Stimulated activated naive CD4-positive, alpha-beta T cell treated with Interleukin-2 at 50 U/mL for 16 hours (primary cell): ENCODE measurements at places on chromosomes 1 and 21.

- no peak for DNase-seq
Observed at GRCh38 chr1:74053407-74053806, 144.6 kb downstream of the LRRIQ3 start.

GRCh38 chr1:207319199-207319598 is 2.3 kb upstream of the CD55 start:
- no peak for DNase-seq

- DNase-seq = no peak
Observed at GRCh38 chr1:204834752-204835151, 35.9 kb upstream of the NFASC start.

GRCh38 chr1:151939141-151939540 is 29.8 kb upstream of the THEM4 start:
- no peak for DNase-seq

GRCh38 chr1:111323231-111323630 is 32.6 kb downstream of the CHIA start:
- no peak for DNase-seq

DNA sequence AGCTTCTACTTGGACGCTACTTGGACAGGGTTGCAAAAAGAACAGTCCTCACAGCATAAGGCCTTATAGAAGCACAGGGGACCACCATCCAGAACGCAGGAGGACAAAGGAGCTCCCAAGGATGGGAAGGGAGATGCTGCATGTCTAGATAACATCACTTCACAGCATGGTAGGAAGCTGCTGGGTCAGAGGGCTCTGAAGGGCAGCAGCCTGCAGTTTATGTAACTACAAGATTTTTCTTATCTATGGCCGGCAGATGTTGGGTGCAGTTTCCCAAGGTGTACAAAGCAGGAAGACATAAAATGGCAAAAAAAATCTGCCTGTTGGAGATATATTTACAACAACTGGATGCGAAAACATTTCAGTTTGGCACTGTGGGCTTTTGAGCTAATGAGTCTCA is 45.3 kb upstream of the SLC5A9 start:
- DNase-seq = no peak

GRCh38 chr1:224684979-224685425 is 68.9 kb downstream of the CNIH3 start:
- no peak for DNase-seq

DNA sequence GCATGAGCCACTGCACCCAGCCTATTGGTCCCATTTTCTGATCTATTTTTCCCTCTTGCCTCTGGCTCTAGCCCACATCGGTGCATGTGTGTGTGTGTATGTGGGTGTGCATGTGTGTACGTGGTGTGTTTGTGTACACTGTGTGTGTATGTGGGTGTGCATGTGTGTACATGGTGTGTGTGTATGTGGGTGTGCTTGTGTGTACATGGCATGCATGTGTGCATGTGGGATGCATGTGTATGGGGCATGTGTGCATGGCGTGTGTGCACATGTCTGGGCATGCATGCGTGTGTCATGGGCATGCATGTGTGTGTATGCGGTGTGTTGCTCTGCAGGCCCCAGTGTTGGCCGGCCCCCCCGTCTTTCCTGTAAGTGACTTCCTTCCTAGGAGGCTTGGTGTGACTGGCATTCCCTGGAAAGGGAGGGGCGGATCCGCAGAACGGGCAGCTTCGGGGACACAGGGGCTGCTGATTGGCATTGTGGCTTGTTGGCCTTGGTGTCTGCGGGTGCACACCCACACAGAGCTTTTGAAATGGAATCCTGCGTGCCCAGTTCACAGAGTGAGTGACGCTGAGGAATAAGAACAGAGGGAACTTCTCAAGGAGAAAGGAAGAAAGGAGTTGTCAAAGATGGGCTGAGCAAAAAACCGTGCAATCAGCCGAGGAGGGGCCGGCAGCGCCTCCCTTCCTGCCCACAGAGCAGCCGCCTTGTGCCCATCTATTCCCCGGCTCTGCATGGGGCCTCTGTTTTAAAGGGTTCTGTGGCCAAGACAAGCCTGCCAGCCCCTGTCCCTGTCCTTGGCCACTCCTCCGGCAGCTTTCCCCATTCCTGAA is 8.0 kb downstream of the PDXK start:
- no peak for DNase-seq

- DNase-seq = no peak
Observed at GRCh38 chr1:117753232-117753631, 147.4 kb downstream of the TENT5C start.

DNA sequence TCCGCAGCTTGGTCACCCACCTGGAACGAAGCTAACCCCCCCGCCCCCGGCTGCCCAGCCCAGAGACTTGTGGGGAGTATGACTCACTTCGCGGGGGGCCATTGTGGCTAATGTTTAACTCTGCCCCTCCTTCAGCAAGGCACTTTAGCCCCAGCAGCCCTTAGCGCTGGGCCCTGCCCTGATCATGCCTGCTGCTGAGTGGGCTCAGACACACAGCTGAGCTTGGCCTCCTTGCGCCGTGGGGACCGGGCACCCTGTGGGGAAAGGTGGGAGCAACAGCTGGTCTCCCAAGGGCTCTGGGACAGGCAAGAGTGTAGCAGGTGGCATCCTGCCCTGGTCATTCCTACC is 6.3 kb upstream of the LAD1 start:
- no peak for DNase-seq

GRCh38 chr1:83055391-83056170 is 943.4 kb downstream of the TTLL7 start:
- no peak for DNase-seq

DNA sequence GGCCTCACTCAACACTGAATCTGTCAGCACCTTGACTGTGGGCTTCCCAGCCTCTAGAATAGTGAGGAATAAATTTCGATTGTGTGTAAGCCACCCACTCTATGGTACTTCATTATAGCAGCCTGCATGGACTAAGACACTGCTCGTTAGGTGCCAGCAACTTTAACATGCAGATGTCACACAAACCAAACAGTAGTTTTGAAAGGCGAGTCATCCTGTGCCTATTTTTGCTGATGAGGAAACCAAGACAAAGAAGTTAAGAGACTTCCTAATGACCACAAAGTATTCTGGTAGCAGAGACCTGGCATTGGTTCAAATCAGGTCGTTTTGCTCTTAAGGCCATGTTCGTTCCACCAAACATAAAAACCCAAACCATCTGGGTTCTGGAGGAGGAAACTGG is 42.9 kb downstream of the BATF3 start:
- DNase-seq = no peak

DNA sequence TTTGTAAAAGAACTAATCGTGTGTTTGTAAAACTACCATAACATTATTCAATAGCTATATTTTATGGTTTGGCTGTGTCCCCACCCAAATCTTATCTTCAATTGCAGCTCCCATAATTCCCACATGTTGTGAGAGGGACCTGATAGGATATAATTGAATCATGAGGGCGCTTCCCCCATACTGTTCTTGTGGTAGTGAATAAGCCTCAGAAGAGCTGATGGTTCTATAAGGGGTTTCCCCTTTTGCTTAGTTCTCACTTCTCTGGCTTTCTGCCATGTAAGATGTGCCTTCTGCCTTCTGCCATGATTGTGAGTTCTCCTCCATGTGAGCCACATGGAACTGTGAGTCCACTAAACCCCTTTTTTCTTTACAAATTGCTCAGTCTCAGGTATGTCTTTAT is 1372.3 kb downstream of the AMY1C start:
- no peak for DNase-seq

DNA sequence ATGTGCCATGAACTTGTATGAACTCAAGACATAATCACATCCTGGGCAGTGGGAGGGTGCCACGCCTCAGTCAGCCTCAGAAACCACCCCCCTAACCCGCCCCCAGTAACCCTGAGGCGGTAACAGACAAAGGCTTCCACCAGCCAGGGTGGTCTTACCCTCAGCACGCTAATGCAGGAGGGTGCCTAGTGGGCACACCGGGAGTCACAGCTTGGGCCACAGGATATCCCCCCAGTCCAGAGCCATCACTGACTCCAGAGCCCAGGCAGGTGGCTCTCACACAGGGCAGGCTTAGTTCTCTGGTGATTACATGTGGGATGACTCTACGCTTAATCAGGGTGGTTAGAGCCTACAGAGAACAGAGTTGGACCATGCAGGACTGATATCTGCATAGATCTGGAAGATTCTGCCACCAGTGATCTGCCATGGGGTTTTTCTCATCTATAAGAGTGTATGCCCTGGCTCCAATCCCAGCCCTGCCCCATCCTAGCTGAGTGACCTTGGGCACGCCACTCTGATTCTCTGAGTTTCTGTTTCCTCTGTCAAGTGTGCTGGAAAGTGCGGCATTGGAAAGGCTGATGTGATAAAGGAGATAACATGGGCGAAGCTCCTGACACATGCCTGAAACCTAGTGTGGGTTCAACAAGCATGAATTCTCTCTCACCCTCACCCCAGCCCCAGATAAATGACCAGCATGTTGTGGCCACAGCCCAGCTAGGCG is 27.3 kb downstream of the OPTC start:
- no peak for DNase-seq

DNA sequence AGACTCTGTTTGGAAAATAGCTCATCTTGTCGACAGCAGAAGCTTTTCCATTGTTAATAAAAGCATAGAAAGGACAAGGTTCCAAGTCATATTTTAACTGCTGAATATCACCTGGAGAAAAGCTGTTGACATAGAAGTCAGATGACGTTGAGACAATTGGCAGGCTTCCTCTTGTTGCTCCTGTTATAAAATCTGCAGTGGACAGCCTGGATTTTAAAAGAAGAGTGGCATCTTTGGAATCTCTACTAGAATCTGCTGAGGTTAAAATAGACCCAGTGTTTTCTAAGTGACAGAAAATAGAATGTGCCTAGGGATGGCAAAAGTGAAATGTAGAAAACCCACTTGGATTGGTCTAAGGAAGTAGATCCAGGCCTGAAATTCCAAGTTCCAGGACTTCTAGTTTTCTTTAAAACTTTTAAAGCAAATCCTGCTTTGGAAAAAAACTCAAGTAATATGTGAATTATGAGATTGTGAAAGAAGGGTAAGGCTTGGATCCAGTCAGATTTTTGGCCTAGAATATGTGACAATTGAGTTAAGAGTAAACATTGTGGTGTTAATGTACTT is 53.6 kb upstream of the NEXN start:
- no peak for DNase-seq

DNA sequence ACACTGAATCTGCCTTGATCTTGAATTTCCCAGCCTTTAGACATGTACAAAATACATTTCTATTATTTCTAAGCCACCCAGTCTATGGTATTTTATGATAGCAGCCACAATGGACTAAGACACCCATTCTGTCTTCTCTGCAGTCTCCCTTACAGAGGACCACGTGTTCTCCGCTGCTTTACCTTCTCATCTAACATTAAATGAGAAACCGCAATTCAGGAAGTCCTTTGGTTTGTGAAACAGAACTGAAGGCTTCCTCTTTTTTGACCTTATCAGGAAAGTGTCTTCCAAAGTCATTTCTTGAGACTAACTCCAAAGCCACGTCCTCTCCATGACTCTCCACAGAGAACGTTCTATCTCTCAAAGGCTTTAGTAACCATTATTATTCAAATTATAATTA is 560.1 kb downstream of the OMA1 start:
- DNase-seq = no peak

DNA sequence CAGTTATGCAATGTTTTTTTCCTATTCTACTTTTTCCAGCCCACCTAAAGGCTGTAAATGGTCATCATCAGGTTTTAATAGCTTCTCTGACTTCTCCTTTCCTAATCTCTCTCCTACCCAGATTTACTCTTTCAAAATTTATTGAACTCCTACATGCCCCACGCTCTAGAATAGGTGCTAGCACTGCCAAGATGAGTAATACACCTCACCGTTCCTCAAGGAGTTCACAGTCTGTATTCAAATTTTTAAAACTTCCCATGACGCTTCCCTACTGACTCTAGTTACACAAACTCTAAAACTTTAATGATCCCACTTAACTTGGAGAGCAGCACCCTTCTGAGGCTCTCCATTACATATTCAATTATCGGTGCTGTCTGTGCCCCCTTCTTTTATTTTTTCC is 51.6 kb downstream of the ALG14 start:
- no peak for DNase-seq

DNA sequence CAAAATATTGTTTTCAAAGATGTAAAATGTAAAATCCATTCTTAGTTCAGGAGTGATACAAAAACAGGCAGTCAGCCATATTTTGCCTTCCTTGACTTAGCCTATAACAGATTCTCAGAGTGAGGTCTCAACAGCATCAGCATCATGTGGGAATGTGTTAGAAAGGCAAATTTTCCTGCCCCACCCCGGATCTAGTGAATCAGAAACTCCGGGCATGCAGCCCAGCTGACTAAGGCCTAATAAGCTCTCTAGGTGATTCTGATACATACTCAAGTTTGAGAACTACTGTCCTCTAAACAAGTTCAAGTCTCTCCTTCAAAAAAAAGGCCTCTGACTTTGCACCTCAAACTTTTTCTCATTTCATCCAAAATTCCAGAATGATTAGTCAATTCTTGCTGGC is 46.9 kb upstream of the PRRC2C start:
- DNase-seq = no peak

- DNase-seq = no peak
Observed at GRCh38 chr1:88519156-88519555, 164.9 kb upstream of the PKN2 start.

DNA sequence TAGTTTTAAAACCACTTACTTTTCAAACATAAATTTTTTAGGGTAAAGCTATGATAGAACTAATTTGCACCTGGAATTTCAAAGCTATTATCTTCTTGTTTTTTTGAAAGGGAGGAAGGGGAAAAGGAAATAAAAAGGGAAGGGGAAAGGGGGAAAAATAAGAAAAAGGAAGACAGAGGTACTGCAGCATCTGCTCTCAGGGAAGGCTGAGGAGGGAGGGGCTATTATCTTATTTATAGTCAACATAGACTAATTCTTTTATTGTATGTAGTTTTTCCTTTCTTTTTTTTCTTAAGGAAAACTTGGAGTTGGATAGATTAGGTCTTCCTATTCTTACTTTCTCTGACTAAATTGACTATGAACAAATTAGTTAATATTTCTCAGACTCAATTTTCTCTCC is 41.5 kb upstream of the ZYG11A start:
- DNase-seq = no peak

DNA sequence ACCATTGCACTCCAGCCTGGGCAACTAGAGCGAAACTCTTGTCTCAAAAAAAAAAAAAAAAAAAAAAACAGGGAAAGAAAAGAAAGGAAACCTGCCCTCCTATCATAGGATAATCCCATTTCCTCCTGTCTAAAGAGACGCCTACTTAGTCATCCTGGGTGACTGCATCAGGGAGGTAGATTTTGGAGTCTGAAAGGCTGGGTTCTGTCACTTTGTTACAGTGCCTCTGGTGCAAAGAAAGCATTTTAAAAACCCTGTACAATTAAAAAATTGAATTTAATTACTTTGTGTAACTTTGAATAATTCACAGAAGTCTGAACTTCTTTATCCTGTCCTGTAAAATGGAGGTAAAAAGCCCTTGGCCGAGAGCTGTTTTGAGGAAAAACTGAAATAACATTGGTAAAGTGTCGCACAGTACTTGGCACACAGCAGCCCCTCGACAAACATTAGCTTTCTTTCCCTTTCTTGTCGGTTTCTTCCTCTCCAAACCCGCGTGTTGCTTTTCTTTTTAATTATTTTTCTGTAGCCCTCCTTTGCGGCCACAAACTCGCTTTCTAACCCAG is 657 bp upstream of the HDAC1 start:
- DNase-seq = no peak

DNA sequence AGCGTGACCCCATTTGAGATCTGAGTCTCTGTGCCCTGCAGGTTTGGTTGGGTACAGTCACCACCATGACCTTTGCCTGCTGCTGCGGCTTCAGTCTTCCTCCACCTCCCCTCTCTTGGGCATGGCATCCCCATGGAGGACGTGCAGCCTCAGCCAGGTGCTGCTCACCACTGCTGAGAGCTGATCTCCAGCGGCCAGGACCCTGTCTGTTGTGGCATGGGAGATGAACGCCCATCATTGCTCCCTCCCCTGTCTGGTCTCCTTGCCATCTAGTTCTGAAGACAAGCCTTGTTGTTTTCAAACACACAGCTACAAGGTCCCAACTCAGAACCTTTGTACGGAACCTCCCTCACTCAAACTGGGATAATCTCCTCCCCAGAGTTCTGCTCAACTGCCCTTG is 19.2 kb upstream of the PKP1 start:
- DNase-seq = no peak
